Cardiac septum (tissue), 1 donor: ENCODE measurements at places on chromosomes 2 and 18. TPM values are rescaled to one million over a fixed set of nuclear protein-coding genes. Genes with fewer than 3 reads are reported as not detected.

GKN1 gene
- total RNA-seq, result not detected

IL18RAP gene
- 0.70 TPM for total RNA-seq

GAL3ST2 gene
- not detected for total RNA-seq

COL5A2 gene
- total RNA-seq, result 16.0 TPM

DNA sequence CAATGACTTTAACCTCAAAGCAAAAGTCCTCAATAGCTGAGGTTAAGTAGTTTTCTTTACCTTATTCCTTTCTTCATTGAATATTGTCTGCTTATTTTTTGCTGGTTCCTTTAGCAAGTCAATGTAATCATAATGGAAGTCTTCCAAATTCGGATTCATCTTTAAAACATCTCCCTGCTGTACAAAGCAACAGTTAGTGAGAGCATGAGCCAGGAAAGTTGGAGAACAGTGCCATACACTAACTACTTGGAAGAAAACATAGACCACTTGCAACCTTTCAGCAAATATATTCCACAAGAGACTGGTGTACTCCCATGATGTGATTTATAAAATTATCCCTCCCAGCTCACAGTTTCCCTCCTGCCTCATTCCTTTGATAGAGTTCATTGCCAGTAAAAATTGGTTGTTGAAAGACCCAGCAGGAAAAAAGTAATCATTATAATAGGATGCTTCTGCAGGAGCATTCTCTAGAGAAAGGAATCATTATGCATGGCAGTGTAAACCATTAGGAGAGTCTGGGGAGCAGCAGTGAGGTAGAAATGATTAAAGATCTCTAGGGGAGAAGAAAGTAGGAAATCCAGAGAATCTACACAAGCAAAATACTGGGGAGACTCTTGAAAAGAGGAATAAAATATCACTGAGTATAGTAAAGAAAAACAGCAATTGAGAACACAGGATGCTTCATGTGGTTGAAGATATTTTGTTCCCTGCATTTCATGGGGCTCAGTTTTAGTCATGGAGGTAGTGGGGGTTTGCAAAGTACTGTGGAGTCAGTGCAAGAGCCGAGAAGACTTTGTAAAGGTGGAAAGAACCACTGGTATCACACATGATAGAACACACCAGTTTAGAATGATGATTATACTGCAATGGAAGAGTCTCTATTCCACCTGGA, 38.6 kb upstream of the TTN start:
- no peak for DNase-seq

DNA sequence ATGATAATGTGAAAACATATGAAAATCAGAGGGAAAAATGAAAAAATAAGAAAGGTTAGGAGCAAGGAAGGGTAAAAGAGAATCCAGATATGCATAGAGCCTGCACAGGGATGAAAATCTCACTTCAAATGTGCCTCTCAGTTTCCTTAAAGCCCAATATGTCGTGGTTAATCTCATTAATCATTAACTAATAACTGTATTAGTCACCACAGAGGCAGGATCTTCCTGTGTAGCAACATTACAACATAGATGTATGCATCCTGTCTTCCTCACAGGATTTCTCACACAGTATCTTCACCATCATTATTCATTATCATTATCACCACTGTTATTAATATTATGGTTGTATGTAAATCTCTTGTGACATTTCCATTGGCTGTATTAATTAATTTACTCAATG, 361.2 kb upstream of the SOX11 start:
- no peak for DNase-seq

DNA sequence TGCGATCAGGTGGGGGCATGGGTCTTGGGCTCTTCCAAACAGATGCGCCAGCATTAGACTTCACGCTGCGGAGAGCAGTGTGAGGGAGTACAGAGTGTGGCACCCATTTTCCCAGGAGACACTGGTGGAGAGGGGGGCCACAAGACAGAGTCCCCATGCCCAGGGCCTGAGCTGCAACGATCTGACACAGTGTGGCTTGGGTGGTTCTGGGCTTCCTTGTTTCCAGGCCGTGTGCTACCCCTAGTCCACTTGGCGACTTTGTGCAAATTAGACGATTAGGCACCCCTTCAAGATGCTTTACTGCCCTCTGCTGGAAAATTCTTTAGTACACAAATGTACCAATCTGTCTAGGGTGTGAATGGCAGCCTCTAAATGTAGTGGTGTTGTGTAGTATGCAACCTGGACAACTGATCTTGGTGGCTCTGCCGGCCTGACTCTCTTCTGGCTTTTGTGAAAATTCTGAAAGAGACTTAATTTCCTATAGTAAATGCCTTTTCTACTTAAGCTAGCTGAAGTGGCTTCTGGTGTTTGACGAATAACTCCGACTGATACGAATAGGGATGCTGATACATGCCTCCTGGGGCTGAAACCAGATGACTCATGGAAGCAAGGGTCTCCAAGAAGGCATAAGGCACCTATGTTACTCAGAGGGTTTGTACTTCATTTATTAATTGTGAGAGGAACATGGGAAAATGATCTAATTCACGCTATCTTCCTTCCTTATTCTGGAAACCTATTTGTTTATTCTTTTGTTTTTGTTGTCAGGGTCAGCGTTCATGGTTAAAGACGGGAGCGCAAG, 92.3 kb upstream of the SMAD2 start:
- no peak for DNase-seq

DNA sequence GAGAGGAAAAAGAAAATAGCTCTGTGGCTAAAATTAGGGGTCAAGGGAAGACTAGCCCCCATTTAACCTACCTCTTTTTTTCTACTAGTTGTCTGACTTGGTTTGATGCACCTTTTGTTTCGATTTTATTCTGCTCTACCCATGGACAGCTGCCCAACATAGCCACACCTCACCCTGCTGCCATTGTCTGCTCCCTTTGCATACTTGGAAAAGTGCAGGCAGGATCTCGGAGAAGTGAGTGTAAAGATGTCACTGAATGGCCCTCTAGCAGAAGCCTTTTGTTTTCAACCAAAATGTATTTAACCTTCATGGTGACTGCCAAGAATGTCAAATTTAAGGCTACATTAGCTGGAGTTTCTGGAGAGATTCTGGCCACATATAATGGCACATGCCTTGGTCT, 62.9 kb downstream of the SETBP1 start:
- DNase-seq, result no peak

GRCh38 chr2:149169656-149170055, 131.2 kb downstream of the LYPD6B start:
- no peak for DNase-seq

- no peak for DNase-seq
These were observed 605.0 kb upstream of the RAB6C start for GRCh38 chr2:129374452-129374851.

DNA sequence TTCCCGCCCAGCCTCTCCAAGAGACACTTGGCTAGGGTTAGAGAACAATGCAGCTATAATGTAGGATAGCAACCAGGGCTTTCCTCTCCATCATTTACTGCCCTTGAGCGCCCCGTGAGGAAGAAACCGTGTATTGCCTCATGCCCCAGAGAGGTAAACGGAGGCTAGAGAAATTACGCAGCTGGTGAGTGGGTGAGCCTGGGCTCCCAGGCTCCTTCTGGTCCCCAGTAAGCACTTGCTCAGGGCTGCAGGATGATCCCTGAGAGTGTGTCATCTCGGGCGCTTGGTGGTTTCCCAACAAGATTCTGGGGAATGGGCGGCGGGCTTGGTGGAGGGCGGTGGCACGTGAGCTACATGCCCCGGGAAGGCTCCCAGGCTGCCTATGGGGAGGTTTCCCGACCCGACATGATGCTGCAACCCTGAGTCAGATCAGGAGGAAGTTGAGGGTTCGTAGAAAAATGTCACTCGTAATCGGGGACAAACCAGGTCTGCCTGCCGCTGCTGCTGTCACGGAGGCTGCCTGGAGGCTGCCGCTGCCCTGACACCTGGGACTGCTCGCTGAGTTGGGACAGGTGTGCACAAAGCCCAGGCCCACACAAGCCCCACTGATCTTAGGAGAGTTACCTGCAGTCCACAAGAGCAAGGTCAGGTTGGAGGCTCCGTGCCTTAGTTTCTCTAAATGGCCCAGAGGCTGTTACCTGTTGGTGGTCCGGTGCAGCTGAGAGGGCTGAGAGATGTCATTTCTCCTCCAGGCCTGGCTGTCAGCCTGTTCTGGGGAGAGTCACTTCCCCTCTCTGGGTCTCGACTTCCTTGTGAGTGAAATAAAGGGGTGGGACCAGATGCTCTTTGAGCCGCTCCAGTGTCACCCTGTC, at the start of gene GPR55:
TSS of gene GPR55 (minus strand) at position 773 of the 872 bp plus-strand sequence. CDS start 14,280 bp downstream, outside the sequence.
- peak; percentile 71 for DNase-seq

DNA sequence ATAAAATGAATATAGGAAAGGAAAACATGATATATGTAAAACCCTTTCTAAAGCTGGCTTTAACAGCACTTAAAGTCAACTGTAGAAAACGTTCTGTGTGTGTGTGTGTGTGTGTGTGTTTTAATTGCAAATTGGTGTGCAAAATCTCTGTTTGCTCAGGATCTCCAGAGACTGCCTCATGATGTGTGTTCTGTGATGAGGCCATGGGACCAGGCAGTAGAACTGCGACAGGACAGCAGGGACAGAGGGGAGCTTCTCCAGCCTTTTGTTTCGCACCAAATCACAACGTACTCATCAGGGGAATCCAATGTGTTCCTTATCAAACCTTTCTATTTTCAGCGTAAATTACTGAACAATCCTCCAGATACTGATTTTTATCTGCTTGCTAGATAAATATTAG, 66.7 kb downstream of the NXPH2 start:
- DNase-seq, result no peak

DNA sequence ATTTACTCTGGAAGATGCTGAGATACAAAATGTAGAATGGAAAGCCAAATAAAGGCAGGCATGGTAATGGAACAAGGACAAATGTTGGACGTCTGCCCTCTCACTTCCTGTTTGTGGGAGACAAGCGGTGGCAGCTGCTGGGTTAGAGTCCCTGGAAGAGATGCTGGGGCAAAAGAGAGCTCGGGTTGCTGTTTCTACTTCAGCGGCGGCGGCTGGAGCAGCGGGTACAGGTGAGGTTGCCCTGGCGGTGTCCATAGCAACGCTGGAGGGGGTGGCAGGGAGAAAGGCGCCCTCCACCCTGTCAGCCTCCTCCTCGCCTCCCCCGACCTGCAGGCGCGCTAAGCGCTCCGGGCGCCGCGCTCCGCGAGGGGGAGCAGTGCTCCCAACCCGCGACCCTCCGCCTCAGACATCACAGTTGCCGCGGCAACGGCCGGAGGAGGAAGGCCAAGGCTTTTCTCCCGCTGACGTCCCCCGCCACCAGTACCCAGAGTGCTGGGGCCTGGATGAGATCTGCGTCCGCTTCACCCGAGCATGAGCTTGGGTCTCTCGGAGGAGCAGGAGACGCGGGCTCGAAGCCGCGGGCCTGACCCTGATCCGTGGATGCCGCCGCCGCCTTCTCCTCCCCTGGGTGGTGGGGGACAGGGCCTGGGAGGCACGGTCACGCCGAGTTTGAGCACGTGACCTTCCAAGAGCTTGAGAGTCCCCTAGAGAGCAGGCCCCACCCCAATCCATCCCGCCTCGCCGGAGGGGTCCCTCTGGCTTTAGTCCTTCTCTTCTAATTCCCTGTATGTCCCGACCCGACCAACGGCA, 65.6 kb downstream of the NOL4 start:
- peak; percentile 71 for DNase-seq

DNA sequence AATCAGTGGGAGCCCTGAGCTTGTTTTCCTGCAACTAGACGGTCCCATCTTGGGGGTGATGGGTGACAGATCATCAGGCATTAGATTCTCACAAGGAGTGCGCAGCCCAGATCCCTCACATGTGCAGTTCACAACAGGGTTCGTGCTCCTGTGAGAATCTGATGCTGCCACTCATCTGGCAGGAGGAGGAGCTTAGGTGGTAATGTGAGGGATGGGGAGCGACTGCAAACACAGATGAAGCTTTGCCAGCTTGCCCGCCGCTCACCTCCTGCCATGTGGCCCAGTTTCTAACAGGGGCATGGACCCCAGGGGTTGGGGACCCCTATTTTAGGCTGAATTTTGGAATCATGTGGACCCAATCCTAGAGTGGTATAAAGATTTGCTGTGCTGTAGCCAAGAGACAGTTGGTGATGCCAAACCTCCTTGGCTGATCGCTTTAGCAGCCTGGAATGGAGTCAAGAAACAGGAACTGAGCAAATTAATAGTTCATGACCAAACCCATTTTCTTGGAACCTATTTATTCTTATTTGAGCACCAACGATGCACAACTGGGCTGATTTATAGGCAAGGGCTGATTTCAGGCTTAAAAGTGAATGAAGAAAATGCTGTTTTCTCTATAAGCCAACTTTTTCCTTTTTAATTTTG, 25.7 kb downstream of the LPIN1 start:
- DNase-seq, result no peak

DNA sequence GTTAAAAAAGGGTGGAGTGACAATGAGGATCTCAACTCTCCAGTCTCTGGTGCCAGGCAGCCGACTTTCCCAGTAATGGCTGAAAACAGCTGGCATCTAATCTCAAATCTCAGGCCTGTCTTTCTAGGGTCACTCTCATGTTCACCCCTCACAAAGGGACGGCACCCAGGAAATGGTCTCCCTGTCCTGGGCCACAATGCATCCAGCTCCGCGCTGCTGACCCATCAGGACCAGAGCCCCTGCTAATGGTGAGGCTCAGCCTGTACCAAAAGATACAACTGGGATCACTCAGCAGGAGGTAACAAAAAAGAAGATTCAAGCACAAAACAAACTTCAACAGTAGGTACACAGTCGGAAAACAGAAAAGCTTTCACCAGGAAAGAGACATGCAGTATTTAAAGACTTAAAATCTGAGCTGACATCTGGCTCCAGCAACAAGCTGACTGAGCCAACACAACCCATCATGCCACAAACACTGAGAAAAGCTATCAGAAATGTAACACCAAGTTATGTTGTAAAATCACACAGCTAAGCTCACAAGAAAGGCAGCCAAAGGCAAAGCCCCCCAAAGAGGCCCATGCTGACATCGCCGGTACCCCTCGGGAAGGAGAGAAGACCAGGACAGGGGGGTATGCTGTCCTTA, 13.6 kb upstream of the KIDINS220 start:
- DNase-seq, result no peak

- no peak for DNase-seq
These were observed 889.3 kb downstream of the ERBB4 start for GRCh38 chr2:211649331-211649730.

DNA sequence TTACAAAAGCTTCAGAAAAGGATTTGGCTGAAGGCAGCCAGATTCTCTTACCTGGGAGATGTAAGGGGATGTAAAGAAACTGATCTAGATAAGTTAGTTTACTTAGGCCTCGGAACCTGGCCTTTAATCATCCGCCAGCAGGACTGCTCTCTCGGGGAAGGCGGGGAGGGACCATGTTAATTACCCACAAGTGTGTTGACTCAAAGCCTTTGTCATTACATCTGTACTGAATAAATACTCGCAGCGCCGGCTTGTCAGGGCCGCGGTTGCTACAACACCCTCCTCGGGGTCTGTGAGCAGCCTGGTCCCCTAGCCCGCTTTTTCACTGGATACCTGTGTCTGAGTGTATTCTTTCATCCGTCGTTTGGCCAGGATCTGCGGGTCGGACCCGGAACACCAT, 6.7 kb downstream of the CHMP3 start:
- no peak for DNase-seq

DNA sequence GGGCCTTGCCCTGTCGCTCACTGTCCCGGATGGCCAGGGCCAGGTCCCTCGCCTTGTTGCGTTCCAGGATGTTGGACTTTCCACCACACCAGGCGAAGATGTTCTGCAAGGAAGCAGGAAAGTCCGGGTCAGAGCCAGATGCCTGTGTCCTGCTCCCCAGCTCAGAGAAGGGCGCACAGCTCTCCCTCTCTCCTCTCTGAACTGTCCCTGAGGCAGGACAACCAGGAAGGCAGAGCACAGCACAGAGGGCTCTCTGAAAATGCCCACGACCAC, 11.0 kb downstream of the CAPG start:
- no peak for DNase-seq
